ENCODE measurements at places on chromosomes 12 and 14. TPM values are rescaled to one million over a fixed set of nuclear protein-coding genes. Genes with fewer than 3 reads are reported as not detected.

DNA sequence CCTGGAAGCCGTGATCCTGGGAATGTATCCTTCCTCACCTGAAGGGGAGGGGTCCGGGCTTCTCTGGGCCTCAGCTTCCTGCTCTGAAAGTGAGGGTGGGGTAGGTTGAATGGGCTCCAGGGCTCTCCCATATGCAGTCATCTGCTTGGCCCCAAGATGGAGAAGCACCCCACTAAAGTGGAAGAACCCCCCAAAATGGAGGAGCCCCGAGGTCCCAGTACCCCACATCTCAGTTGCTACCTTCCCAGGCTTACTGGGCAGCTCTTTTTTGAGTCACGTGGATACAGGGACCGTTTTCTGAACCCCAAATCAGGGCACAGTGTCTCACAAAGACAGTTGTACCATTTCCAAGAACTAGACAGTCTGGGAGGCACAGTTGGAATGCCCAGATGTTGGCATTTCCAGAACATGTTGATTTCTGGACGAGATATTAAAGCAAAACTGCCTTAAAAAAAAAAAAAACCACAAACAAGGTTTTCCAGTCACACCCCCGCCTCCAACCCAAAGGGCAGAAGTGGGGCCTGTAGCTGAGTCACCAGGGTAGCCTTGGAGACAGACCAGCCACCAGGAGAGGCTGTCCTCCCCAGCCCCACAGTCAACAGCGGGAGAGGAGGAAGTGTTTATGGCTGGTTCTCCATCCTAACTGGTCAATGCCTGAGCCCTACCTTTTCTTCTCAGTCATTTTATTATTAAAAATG, 12.1 kb downstream of the VASH1 start:
- no peak for DNase-seq

DNA sequence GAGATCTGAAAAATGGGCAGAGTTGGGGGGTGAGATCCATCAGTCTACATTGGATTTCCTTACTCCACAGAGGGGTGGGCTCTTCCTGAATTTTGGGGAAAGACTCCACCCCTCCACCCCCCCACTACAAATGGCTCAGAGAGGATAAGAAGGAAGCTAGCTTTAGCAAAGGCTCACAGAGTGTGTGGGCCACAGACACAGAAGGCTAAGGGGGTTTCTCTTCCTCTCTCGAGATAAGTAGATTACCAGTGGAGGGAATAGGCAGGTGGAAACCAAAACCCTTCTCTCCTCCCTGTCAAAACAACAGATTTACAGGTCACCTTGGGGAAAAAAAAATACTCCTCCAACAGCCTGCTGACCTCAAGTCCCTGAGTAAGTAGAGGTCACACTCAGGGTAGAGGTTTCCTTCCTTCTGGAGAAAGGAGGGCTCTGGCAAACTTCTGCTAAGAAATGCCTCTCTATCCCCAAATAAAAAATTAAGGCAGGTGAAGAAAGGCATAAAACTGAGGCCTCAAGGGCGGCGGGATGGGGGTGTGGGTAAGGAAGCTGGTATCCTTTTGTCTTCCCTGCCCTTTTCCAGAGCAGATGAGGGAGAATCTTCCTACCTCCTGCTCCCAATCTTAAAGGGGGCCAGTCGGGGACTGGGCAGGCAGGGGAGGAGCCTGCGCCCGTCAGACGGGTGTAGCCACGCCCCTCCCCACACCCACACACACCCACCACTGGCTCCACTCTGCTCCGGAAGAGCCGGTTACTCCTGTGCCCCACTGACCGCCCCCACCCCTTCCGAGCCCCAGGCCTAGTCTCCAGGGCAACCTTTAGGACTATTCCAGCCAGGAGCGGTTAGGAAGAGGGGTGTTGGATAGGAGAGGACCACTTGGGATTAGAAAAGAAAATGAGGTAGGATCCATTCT, 1.9 kb upstream of the BAZ2A start:
- no peak for DNase-seq

GRCh38 chr14:36556811-36557433, 25.5 kb downstream of the NKX2-8 start:
- DNase-seq = no peak

DNA sequence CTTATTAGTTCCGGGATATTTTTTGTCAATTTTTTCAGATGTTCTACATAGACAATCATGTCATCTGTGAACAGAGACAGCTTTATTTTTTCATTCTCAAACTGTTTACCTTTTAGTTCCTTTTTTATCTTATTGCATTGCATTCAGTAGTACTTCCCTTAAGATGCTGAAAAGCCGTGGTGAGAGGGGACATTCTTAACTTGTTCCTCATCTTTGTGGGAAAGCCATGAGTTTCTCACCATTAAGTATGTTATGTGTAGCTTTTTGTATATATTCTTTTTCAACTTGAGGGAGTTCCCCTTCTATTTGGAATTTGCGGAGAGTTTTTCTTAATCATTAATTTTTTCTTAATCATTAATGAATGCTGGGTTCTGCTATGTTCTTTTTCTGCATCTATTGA, 1727.1 kb upstream of the SEL1L start:
- DNase-seq = no peak

- DNase-seq = peak; percentile 61
These were observed 142.3 kb upstream of the TMPO start for GRCh38 chr12:98373025-98373554.

- DNase-seq = no peak
These were observed 9.0 kb downstream of the RDH16 start for GRCh38 chr12:56948457-56948777.

- DNase-seq = no peak
These were observed 107.3 kb downstream of the PPP2R5E start for GRCh38 chr14:63435838-63436237.

GRCh38 chr14:74661726-74662450, 49.9 kb upstream of the LTBP2 start:
- no peak for DNase-seq

GRCh38 chr14:103401223-103402214, 16.3 kb downstream of the MARK3 start:
- no peak for DNase-seq

DNA sequence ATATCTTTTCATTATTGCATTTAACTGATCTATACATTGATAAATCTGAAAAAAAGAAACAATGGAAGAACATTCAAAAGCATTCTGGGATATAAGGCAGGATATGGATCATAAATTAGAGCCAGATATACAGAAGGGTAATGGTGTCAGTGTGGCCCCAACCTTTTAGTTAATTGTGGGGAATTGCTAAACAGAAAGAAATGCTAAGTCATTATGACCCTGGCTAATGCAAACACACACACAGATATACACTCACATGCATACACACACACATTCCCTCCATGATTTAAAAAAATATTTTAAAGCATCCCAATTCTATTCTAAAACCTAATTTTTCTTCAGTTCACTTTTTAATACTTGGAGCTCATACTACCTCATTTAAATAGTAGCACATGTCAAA, 404.5 kb downstream of the BCAT1 start:
- no peak for DNase-seq

DNA sequence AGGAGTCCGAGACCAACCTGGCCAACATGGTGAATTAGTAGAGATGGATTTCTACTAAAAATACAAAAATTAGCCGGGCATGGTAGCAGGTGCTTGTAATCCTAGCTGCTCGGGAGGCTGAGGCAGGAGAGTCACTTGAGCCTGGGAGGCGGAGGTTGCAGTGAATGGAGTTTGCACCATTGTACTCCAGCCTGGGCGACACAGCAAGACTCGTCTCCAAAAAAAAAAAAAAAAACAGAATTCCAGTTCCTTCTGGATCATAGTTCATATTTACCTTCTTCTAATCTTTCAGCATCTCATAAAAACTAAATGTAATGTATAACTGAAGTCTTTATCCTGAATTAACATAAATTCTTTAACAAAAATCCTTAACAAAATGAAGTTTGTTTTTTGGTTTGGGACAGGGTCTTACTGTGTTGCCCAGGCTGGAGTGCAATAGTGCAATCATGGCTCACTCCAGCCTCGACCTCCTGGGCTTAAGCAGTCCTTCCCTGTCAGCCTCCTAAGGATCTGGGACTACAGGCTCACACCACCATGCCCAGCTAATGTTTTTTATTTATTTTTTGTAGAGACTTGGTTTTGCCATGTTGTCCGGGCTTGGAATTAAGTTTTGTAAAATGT, 37.6 kb downstream of the FAM177A1 start:
- DNase-seq = no peak

GRCh38 chr14:59069163-59069854, 119.2 kb upstream of the DAAM1 start:
- DNase-seq = peak; percentile 54

- DNase-seq = no peak
These were observed 5.8 kb upstream of the TMEM63C start for GRCh38 chr14:77175843-77176242.

- no peak for DNase-seq
These were observed 28.0 kb downstream of the NUAK1 start for GRCh38 chr12:106110626-106111300.

GRCh38 chr12:2344885-2345284, 292.1 kb downstream of the CACNA1C start:
- no peak for DNase-seq

GRCh38 chr12:88361493-88361892, 218.8 kb downstream of the KITLG start:
- DNase-seq = no peak

GRCh38 chr14:20434701-20435581, 1.0 kb downstream of the KLHL33 start:
- DNase-seq = peak; percentile 24

DNA sequence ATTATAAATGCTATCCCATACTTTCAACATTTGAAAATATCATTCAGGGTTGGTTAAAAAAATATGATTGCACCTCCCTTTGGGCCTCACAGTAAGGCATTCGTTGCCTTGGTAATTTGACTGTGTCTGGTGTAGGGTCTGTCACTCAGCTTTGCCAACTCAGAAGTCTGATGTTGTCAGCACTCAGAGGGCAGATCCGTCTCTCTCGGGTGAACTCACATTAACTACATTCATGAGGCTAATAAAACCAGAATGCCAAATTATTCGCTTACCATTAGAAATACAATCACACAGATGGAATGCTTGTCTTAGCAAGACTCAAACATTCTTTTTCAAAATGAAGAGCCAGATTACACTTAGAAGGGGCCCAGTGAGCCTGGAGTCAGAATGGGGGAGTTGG, 53.0 kb downstream of the NPAS3 start:
- no peak for DNase-seq

ASPG gene
- polyA plus RNA-seq = 12.3 TPM

GALC gene
- polyA plus RNA-seq = 49.3 TPM

DBX2 gene
- polyA plus RNA-seq = 0.08 TPM

TCL1B gene
- 0.60 TPM for polyA plus RNA-seq

LALBA gene
- not detected for polyA plus RNA-seq

GPR132 gene
- polyA plus RNA-seq = 0.33 TPM

GLIPR1 gene
- polyA plus RNA-seq = 19.4 TPM

OTOGL gene
- 0.95 TPM for polyA plus RNA-seq

PTPN21 gene
- 40.8 TPM for polyA plus RNA-seq

ACADS gene
- 14.5 TPM for polyA plus RNA-seq

ZNF384 gene
- polyA plus RNA-seq = 98.0 TPM

IFI27L2 gene
- 17.3 TPM for polyA plus RNA-seq

CPNE8 gene
- polyA plus RNA-seq = 15.0 TPM

PLEKHH1 gene
- 87.7 TPM for polyA plus RNA-seq

HCAR3 gene
- 0.30 TPM for polyA plus RNA-seq

IL31 gene
- not detected for polyA plus RNA-seq

TMEM132D gene
- polyA plus RNA-seq = 1.6 TPM

Data from left kidney (tissue), 8 donors.